ENCODE measurements at places on chromosomes 3 and 15.

DNA sequence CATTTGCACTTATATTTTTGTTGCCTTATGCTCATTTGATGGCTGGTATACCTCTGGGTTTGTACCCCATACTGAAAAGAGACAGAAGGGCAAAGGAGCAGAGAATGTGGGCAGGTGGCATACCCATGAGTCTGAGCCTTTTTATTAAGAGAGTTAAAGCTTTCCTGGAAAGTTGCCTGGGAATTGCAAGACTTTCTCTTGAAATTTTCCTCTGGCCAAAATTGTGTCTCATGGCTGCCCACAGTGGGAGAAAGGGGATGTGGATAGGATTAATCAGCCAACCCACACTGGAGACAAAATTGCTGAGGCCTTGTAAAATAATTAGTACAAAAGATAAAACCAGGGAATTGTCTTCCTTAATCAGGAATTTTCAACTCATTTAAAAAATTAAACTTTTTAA lies 8.2 kb upstream of the NMD3 start:
- DNase-seq = no peak

DNA sequence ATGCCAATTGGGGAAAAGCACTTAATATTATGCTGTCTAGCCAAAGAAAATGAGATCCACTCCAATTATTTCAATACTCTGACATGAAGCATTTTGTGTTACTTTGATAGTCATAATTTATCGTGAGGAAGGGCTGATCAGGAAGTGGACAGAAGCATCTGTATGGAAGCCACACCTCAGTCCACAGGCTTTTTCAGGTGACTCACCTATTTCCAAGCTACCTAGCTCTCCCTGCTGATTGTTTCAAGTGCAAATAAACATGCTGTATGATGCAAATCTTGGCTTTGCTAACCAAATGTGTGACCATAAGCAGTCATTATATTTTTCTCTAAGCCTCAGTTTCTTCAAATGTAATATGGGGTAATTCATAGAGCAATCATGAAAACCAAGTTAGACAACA lies 30.8 kb upstream of the CPB1 start:
- DNase-seq = no peak

DNA sequence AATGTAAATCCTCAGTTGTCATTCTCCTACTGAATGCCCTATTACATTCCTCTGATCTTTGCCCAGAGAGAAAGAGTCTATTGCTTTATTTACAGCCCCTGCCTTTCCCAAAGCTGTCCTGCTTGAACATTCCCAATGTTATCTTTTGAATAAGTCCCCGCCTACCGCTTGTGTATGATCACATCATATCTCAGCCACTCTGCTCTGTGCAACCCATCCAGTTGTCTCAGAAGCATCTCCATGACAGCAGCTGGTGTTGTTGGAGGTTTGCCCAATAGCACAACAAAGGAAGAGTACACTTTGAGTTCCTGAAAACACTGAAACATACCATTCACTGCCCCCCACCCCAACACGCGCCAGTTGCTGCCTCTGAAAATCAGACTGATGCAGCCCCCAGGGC lies 22.0 kb upstream of the FAM3D start:
- no peak for DNase-seq

- no peak for DNase-seq
Observed at GRCh38 chr15:73369154-73369694, 466 bp upstream of the HCN4 start.

DNA sequence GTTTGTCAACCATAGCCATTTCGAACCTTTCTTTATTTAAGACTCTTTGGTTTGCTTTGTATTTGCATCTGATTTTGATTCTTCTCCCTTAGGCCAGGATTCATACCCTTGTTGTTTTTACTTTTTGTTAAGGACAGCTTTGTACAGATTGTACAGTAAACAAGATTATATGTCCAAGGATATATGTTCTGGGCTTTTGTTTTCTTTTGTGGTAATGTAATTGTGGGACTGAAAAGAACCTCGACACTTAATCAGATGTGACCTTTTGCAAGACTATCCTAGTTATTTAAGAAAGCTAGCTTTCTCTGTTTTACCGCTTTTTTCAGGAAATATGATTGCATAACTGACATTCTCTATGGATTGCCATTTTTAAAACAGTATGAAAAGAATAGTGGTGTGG lies 67.0 kb upstream of the SAMMSON start:
- DNase-seq = no peak

- DNase-seq = no peak
Observed at GRCh38 chr15:62841891-62842559, 200.5 kb upstream of the TPM1 start.

GRCh38 chr3:49351521-49352011 lies 6.6 kb downstream of the GPX1 start:
- no peak for DNase-seq

- DNase-seq = no peak
Observed at GRCh38 chr3:26104851-26105251, 315.0 kb downstream of the OXSM start.

GRCh38 chr3:132006605-132007204 lies 28.1 kb downstream of the CPNE4 start:
- DNase-seq = no peak

- DNase-seq = no peak
Observed at GRCh38 chr3:105686278-105686897, 182.4 kb downstream of the CBLB start.

DNA sequence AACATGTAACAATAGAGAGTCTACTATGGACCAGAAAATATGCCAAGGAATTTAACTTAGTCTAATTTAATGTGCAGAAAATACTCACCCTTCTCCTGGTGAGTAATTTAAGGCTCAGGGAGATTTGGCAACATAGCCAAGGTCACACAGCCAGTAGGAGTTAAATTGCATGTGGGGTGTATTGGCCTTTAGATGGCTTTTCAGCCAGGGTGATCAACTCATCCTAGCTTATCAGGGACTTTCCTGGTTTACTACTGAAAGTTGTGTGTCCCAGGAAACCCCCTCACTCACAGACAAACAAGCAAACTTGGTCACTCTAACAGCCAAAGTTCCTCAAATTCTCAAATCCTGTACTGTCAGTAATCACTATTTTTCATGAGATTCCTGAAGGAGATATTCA lies 2.6 kb upstream of the SLC9A9 start:
- no peak for DNase-seq

DNA sequence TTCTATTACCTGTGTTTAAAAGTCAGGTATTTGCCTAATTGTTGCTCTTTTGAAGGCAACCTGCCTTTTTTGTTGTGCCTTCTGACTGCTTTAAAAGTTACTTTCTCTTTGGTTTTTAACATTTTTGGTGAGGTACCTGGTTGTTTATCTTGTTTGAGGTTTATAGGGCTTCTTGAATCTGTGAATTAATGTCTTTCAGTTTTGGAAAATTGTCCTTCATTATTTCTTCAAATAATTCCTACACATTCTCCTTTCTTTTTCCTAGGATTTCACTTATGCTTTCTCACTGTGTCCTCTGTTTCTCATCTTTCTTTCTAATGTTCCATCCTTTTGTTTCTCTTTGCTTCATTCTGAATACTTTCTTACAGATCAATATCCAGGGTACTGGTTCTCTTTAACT lies 30.8 kb downstream of the HHLA2 start:
- no peak for DNase-seq

GRCh38 chr15:68586274-68586961 lies 7.6 kb downstream of the CORO2B start:
- DNase-seq = no peak

- no peak for DNase-seq
Observed at GRCh38 chr15:91652610-91653207, 200.8 kb upstream of the SLCO3A1 start.

- no peak for DNase-seq
Observed at GRCh38 chr15:39354189-39354588, 226.7 kb upstream of the THBS1 start.

DNA sequence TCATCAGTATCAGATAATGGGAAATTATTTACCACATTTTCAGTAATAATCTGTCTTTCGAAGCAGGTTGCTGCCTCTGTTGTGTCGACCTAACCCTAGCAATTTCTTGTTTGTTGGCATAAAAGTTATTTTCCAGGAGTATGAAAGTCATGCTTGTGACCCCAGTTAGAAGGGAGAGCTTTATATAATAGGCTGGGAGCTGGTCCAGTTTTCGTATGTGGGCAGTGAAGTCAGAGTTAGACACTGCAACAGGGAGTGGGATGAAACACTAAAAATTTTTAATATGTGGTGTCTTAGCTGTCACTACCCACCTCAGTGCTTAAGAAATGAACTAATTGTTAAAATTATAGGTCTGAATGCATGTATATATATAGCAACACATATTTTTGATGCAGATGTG lies 348.5 kb downstream of the FEZF2 start:
- no peak for DNase-seq

DNA sequence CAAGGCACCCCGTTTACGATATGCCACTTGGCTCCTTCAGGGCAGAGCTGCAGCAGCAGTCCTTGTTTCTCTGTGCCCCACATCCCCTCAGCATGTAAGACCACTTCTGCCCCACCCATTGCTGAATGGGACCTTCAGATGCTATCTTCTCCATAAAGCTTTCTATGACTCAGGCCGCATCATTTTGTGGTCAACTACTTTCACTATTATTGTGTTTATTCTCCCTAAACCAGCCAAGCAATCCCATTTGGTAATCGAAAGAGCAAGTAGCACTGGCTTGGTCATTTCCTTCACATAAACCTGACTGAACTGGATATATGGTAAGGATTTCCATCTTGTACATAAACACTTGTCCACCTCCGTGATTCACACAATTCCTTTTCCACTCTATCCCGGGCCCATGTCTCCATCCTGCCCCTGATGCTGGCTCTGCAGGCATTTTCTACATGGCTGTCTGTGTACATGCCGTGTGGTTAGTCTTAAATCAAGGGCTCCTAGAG lies 25.7 kb downstream of the LIPC start:
- no peak for DNase-seq

GRCh38 chr3:116216761-116217160 lies 228.5 kb downstream of the LSAMP start:
- DNase-seq = no peak

DNA sequence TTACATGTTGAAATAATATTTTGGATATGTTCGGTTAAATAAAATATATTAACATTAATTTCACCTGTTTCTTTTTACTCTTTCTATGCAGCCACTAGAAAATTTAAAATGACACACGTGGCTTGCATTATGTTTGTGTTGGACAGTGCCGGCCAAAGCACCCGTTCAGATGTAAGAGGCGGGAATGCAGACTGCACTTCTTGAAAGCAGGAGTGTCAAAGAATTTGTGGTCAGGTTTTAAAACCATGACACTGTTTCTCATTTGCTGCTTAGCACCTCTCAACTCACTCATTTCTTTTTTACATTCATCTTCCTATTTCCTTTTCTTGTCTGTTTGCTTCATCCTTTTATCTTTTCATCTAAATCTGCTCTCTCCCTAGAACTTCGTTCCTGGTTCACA lies 35.3 kb upstream of the MINAR1 start:
- DNase-seq = no peak

DNA sequence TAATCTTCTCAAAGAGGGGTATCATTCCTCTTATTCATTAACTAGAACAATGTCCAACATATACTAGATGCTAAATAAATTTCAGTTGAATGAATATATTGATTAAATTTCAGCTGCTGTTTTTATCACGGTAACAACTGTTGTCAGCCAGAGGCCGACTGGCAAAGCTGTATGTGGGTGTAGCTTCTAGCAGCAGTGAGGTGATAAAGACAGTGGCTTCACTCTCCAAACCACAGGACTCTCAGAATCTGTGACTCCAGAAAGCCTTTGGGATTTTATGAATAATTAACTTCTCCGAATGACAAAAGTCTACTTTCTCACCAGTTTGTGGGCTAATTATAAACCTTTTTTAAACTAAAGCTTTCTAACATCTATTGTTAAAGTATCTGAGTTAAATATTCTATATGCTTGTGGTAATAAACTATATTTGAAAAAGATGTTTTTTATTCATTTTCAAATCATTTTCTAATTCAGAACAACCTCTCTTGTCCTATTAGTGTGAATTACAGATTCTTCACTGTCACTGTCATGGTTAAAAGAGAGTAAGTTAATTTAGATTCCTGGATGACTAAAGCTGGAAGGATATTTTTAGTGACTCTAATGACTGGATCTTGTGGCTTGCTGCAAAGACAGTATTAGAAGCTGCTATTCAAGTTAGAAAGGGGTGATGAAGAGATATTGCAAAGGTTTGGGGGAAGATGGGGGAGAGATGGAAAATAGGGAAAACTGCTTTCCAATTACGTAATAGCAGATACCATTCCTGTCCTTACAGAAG lies 796.4 kb upstream of the ARPP21 start:
- no peak for DNase-seq

DNA sequence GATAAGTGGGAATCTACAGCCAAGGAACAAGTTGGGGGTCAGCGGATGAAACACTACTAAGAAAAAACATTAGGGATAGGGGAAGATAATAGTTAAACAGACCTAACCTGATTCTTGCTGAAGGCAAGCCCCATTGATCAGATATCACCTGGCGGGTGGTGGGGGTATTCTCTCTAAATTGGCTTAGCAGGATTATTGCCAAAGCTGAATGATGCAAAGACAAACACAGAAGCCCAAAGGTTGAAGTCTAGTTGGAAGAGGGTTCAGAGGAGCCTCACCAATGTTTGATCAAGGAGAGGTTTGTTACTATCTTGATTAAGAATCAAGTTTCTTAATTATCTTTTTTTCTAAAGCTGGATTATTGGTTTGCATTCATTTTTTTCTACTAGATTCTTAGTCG lies 371.9 kb upstream of the CNTN4 start:
- DNase-seq = no peak

- peak; percentile 37 for DNase-seq
Observed at GRCh38 chr15:45454814-45455213, 67.7 kb downstream of the SLC30A4 start.

GRCh38 chr3:40873476-40873875 lies 325.8 kb upstream of the CTNNB1 start:
- no peak for DNase-seq

GRCh38 chr15:88647351-88648105 lies 8.7 kb downstream of the ISG20 start:
- DNase-seq = no peak

DNA sequence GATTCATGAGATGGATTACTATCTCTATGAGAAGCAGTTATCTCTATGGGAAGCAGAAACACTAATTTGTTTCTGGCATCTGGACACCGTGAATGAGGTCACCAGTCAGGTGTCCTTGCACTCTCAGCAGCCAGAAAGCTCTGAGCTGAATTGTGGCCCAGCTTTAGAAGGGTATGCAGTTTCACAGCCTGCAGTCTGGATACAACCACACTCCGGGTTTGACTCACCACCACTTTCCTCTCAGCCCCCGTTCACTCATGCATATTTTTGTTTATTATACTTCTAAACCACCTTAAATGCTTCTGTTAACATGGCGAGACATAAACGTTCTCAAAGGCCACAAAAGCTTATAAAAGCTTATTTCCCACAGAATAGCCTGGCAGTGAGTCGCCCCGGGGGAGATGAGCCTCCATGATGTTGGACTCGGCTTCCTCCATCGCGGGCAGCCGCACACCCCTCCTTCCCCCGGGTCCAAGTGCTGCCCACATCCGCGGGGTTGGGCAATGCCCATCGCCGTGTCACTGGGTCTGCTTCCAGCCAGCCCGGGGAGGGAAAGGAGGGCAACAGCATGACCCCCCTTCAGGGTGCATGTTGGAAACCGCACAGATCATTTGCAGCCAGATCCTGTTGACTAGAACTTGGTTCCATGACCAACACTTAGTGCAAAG lies 16.8 kb upstream of the SLC41A3 start:
- DNase-seq = no peak

- DNase-seq = no peak
Observed at GRCh38 chr15:34987609-34988026, 469 bp downstream of the ZNF770 start.

- DNase-seq = no peak
Observed at GRCh38 chr3:185887066-185887465, 50.7 kb downstream of the TRA2B start.
